ENCODE measurements at places on chromosomes 3 and 15.
A peak's percentile ranks its signal among the peaks of the same experiment; 100 is the strongest.

GRCh38 chr3:55376753-55377347, 110.3 kb downstream of the WNT5A start:
- no peak for DNase-seq

- DNase-seq: no peak
Observed at GRCh38 chr3:28672406-28672805, 323.8 kb upstream of the AZI2 start.

DNA sequence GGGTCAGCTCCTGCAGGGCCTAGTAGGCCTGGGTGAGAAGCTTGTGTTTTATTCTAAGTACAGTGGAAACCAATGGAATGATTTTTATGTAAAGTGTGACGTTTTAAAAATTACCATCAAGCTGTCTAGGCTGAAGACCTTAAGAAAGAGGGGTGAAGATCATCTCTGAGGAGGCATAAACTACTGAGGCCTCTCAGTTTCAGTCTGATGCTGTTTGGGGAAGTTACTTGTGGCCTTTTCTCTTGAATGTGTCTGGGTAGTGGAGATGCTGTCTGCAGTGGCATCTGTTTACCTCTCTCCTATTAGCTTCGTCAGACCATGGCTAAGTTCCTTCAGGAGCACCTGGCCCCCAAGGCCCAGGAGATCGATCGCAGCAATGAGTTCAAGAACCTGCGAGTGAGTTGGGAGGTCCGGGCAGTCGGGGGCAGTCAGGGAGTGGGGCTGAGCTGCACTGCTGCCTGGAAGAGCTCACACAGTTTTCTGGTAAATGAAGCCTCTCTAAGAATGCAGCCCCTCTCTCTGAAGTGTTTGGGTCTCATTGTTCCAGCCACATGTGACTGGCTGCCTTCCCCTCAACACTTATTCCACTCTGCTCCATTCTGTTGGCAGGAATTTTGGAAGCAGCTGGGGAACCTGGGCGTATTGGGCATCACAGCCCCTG, 1.9 kb downstream of the IVD start:
- no peak for DNase-seq

DNA sequence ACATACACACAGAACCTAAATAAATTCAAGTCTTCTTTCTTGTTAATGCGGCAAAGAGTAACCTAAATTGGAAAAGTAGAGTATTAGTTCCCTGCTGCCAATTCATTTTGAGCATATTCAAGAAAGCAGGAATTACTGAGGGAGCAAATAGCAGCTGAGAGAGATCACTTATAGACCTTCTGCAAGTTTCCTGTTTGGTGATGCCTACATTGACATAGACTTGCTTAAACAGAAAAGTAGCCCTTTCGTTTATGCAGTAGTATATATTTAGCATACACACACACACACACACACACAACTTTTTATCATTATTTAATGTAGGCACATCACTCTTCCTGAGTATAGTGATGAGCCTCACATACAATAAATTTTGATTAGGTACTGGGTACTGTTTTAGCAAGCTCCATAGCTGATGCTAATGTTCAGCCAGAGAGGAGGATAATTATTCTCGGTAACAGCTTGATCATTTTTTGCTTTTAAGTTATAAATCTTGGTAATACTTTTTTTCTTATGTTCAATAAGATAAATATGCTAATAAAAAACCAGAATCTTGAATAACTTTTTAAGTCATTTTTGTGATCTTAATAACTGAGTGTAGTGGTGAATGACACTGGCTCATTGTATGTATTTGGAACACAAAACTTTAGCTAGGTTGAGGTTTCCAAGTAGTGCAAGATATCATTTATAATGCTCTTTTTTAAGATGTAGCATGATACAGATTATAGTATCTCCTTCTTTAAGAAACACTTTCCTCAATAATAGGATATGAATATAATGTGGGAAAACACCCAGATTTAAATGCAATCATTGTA, 174.7 kb downstream of the MBNL1 start:
- DNase-seq: no peak

DNA sequence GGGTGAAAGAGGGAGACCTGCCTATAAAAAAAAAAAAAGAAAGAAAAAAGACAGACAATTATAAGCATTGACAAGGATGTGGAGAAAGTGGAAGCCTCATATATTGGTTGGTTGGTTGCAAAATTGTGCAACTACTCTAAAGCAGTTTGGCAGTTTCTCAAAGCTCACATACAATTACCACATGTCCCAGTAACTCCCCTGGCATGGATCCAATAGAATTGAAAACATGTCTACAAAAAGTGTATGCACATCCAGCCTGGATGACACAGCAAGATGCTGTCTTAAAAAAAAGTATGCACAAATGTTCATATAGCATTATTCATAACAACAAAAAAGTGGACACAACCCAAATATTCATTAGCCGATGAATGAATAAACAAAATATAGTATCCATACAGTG, 19.5 kb downstream of the SETMAR start:
- no peak for DNase-seq

DNA sequence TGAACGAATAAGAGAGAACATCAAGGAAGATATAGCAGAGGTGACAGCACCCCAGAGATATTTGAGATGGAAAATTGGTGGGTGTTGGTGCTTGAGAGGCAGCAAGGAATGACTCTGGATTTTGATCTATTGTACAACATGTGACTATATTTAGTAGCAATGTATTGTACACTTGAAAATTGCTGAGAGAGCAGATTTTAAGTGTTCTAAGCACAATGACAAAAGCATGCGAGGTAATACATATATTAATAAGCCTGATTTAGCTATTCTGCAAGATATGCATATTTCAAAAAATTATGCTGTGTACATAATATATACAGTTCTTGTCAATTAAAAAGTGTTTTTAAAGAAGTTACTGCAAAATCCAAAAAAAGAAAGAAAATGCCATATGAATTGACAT, 194.3 kb downstream of the SLC9A9 start:
- no peak for DNase-seq

GRCh38 chr3:98733053-98733811, 29.9 kb upstream of the ST3GAL6 start:
- DNase-seq: peak; percentile 38

GRCh38 chr15:89026167-89026566, 62.1 kb upstream of the ABHD2 start:
- no peak for DNase-seq

DNA sequence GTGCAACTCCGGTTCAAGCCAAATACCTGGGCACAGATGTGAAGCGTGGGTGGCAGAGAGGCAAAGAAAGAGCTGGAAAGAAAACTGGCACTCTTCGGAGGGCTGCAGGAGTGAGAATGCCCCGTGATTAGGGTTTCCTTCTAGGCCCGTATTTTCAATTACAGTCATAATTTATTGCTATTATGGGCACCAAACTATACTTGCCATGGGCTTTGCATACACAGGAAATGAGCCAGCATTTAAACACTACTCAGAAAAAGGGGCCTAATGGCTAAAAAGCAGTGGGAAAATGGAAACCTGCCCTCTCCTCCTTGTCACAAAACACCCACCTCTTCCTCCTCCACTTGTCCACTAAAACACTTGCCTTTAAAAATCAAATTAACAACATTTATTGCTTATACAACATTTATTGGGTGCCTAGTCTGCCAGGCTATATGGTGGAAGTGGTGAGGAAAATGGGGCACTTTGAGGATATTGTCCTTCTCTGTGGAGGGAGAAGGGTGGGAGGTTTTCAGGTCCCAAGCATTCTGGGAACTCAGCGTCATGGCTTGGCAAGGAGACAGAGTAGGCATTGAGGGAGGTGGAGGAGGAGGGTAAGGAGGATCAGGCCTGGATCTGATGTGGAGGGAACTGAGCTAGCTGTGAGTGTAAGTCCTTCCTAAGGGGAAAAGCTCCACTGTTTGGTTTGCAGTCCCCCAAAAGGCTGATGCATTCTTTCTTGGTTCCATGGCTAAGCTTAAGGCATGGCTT, 160.9 kb downstream of the SLCO3A1 start:
- no peak for DNase-seq

DNA sequence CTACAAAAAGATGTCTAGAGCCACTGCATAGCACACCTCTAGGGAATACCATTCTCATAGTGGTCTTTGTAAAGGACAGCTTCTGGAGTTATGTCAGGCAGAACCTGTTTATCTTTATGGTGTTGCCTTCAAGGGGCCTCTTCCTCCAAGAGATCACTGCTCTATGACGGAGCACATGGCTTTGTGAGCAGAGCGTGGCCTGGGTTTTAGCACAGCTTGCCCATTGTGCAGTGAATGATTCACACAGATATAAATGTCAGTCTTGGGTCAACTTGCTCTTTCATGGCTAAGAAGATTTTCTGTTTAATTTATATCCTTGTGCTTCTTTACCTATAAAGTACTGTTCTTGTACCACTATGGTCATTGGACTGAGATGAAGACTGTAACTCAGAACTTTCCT, 41.5 kb upstream of the RBMS3 start:
- no peak for DNase-seq

DNA sequence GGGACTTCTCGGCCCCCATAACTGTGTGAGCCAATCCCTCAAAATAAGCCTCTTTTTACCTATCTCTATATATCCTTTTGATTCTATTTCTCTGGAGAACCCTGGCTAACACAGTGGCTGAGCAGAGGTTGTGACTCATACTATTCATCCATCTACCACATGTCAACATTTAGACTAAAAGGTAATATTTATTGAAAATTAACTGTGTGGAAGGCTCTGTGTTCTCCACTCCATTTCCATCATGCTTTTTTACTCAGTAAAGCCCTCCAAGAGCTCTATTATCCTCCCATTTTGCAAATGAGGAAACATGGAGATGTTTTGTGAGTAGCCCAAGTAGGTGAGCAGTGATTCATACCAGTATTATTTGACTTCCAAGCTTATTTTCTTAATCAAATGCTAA, 217.9 kb upstream of the DCBLD2 start:
- DNase-seq: no peak

- DNase-seq: peak; percentile 61
Observed at GRCh38 chr15:50183112-50183794, 1.3 kb downstream of the SLC27A2 start.

- DNase-seq: no peak
Observed at GRCh38 chr3:187015903-187016638, 85.7 kb downstream of the ST6GAL1 start.

- DNase-seq: no peak
Observed at GRCh38 chr3:57261929-57262328, 30.6 kb downstream of the ASB14 start.

DNA sequence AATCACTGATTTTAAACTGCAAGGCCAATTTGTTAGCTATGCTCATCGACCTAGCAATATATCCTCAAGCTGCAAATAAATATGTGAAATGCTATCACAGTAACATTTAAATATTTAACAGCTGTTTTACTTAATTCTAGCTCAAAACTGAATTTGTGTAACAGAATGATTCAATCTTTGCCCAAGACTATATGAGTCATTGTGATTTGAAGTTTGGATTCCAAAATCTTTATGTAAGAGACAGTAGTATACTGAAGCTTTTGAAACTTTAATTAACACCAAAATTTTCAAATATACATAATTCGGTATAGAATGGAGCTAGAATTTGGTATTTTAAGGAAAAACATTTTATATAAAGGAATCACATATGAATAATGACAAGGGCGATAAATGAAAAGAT, 603.0 kb upstream of the ROBO2 start:
- DNase-seq: no peak

GRCh38 chr3:128559486-128560225, 66.7 kb upstream of the GATA2 start:
- peak; percentile 59 for DNase-seq

DNA sequence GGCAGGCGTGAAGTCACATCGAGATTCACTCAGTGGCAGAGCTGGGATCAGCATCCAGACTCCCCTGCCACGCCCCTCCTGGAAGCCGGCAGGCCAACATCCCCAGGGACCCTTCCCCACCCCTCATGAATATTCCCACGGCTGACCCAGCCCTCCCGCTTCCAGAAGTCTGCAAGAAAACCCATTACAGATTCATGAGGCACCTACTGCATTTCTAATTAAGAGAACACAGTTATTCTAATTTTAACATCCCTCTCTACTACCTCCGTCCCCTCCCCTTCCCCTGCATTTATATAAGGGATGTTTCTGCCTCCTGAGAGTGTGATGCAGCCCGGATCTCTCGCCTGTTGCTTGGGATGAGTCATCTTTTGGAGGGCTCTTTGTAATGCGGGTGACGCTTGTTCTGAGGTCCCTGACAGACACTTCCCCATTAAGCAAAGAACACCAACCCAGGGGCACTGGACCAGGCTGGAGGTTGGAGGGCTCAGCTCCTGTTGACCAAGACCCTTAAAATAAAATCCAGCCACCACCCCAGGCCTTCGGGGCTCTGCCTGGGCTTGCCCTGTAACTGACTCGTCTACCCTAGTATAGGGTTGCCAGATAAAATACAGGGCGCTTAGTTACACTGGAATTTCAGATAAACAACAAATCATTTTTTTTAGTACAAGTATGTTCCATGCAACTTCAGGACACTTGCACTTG, 118.7 kb downstream of the NUP210 start:
- DNase-seq: peak; percentile 32

- no peak for DNase-seq
Observed at GRCh38 chr15:62278534-62278933, 113.4 kb upstream of the C2CD4B start.
